HEK293T (cell line): ENCODE measurements at places on chromosomes 7 and 10.

DNA sequence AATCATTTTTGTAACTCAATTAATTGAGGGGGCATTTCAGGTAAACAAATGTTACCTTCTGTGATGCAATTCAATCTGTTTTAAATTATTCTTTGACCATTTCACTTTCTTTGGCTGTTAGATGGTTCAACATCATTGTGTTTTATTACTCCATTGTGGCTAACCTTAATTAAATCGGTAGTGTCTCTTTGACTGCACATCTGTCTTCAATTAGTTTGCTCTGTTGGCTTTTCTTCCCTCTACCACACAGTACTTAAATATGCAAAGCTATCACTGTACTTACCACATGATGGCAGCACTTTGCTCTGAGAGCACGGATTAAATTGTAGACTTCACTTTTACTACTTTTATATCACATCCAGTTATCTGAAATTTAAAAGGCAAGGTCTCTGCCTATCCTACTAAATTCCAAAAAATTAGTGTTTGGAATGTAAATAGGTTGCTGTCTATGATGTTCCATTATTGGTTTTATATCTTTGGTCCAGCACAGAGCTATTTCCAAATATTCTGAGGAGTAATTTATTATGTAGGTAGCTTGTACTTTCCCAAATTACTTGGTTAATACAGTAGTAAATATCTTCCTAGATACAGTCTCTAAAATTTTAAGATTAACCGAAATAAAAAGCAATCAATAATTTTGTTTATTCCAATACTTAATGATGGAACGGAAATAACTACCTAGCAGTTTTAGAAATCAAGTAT, 352.0 kb downstream of the PCLO start:
- DNase-seq, result peak; percentile 31

GRCh38 chr7:90025771-90026170, 128.5 kb upstream of the STEAP1 start:
- DNase-seq, result no peak

DNA sequence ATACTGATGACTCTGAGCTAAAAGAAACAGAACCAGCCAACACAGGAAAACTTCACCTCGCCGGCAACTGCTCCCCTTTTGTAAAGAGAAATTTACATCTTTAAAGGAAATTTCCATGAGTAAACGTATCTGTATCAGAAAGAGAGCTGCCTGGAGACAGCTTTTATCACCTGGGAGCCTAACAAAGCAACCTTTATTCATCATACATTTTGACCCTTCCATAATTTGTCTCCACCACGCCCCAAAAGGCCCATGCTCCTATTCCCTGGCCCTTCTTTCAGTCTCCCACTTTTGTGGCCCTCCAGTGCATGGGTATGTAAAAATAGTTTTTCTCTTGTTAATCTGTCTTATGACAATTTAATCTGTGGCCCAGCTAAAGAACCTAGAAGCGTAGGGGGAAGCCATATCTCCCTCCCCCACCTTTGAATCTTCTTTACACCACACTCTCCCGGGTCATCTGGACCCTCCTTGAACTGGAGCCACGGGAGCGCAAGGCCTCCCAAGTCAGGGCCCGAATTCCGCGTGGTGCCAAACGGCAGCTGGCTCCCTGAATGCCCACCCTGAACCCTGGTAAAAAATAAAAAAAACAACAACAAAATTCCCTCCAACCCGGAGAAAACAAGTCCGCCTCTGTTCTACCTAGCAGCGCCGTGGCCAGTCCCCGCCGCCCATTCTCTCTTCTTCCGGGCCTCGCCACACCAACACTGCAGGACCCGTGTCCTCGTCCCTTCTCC, 15.4 kb upstream of the FKBP9 start:
- DNase-seq, result no peak

DNA sequence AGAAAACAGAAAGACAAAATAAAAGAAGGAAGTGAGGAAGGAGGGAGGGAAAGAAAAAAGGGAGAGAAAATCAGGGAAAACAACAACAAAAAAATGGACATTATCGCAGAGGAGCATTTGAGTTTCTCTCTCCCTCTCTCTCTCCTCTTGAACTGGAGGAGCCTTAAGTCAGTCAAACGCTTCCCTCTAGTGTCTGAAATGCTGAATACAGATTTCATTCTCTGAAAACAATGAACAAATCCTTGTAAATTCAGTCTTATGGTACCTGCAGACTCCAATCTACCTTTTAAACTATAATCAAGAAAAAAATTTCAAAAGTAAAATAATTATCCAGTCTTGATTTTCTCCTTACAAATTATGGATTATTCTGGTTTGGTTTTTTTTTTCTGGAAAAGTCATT, 89.2 kb upstream of the PFKP start:
- DNase-seq, result peak; percentile 36

GRCh38 chr10:119281581-119282071, 74.3 kb downstream of the GRK5 start:
- no peak for DNase-seq

- DNase-seq, result no peak
These were observed 5.0 kb upstream of the CELF2 start for GRCh38 chr10:11012421-11013295.

GRCh38 chr10:71769279-71769823, 4.0 kb downstream of the VSIR start:
- no peak for DNase-seq

- no peak for DNase-seq
These were observed 591.9 kb upstream of the IGFBP3 start for GRCh38 chr7:46512891-46513413.

GRCh38 chr10:110843031-110843430, 28.7 kb upstream of the PDCD4 start:
- DNase-seq, result no peak

DNA sequence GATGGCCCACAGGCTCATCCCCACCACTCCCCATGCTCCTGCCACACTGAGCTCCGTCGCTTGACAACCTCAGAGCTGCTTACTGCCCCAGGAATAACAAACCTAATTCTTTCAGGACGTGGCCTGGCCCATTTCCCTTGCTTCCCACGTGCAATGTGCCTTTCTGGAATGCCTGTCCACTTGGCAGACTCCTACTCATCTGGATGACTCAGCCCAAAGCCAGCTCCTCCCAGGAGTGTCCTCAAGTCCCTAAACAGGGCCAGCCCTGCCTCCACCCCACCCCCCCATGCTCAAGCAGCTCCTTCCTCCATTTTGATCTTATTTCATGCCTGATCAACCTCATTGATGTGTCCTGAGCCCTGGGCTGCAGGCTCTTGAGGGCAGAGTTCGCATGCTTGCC, 164.9 kb upstream of the RNF32 start:
- DNase-seq, result no peak

DNA sequence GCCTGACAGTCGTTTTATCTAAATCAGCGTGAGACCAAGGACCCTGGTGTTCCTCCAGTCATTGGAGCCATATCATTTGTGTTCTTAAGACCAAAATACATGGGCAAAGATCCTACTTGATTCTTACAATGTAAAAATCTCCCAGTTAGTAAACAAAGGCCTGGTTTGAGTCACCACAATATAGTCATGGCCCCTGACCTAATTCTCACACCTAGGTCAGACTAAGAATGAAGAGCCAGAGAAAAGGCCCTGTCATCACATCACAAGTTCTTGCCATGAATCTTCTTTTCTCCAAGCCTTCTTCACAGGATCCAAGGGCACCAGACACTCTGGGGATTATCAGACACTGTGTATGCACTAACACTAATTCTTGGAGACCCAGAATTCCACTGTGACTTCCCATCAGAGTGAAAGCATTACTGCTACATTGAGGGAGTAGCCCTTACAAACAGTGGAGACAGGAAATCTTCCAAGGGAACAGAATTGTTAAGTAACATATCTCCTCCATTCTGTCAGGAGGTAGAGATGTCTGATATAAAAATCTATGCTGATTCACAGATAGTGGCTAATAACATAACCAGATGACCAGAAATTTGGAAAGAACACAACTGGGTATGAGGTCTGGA, 7.6 kb upstream of the ERVW-1 start:
- no peak for DNase-seq

DNA sequence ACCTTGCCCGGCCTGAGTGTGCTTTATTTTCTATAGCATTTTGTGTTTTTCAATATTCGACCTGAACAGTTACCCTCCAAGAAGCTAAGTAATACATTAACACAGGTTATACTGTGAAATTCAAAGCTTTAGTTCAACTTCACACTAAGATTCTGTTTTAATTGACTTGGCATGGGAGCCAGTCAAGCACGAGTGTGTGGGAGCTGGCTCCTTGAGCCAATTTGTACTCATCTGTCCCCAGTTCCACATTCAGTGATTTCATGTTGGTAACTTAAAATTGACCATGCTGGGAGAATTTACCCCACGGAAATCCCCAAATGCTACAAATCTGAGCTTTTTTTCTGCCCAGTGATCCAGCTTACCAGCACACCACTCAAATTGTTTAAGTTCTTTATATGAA, 20.3 kb downstream of the TSPAN12 start:
- DNase-seq, result no peak

- DNase-seq, result no peak
These were observed 38.7 kb upstream of the BICC1 start for GRCh38 chr10:58473976-58474375.

GRCh38 chr7:28984631-28985030, 26.5 kb upstream of the TRIL start:
- DNase-seq, result peak; percentile 23

- no peak for DNase-seq
These were observed 6.2 kb upstream of the ACHE start for GRCh38 chr7:100901921-100902332.

DNA sequence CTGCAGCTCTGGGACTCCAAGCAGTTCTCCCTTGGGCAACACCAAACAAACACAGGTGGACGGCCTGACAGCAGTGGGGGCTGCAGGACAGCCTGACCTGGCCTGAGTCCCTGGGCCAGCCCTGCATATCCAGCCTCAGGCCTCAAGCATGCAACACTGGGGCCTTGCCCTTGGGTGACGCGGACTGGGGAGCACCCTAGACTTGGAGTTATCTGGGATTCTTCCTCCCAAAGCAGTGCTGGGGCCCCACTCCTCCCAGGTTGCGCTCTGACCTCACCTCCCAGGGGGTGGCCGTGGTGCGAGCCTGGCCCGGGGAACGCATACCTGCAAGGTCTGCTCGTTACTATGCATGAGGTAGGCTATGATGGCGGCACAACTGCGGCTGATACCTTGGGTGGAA, 6.2 kb upstream of the TMEM120A start:
- no peak for DNase-seq

DNA sequence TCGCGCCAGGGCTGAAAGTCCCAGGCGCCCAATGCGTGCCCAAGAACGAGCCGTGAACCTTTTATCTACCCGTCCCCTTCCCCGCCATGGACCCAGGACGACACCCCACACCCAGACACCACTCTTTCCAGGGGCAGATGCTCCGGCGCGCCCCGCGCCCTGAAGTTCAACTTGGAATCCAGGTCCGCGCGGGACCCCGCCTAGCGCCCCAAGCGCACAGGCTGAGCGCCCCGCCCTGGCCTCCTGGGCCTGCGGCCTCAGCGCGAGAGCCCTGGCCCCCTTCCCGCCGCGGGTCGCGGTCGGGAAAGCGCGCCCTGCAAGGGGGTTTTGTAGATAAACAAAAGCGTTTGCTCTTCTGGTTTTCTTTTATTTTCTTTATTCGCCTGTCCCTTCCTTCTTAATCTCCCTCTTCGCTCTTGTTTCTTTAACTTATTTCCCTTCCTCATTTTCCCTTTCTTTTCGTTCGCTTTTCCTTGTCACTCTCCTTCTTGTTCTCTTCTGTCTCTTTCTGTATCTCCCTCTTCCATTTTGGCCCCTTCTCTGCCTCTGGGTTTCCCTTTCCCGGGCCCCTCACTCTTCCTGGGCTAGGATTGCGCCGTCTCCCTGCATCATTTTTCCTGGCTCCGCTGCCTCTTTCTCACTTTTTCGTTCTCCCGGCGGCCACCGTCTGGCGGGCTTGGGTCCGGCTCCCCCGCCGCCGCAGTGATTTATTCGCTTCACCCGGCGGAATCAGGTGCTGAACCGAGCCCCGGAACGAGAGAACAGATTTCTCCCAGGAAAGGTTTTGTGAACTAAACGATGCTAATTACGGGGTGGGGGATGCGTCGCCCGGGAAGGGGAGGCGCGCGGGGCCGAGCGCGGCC, 15.3 kb upstream of the PAX2 start:
- peak; percentile 58 for DNase-seq

GRCh38 chr7:116230191-116231005, 20.1 kb downstream of the TES start:
- no peak for DNase-seq

DNA sequence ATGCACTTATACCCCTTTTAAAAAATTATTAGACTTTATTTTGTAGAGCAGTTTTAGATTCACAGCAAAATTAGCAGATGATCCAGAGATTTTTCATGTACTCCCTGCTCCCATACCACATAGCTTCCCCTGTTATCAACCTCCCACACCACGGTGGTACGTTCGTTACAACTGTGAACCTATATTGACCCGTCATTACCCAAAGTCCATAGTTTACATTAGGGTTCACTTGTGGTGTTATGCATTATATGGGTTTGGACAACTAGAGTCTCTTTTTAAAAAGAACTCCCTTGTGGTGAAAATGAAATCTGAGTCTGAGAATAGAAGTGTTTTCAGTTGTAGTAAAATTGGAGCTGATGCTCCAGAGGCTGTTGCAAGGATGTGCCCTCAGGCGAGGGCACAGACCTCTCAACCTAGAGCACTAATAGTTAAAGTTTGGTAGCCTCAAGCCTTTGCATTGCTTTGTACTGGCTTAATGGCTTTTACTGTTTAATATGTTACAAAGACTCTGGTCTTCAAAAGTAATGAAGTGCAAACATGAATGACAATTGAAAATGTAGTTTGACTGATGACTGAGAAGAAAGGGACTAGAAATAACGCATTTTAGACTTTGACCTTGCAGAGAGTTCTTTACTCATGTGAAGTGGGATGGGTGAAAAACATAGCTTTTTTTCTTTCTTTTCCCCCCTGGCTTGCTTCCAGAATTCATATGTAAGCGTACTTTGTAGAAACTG, 30.6 kb upstream of the CSTF2T start:
- DNase-seq, result no peak

DNA sequence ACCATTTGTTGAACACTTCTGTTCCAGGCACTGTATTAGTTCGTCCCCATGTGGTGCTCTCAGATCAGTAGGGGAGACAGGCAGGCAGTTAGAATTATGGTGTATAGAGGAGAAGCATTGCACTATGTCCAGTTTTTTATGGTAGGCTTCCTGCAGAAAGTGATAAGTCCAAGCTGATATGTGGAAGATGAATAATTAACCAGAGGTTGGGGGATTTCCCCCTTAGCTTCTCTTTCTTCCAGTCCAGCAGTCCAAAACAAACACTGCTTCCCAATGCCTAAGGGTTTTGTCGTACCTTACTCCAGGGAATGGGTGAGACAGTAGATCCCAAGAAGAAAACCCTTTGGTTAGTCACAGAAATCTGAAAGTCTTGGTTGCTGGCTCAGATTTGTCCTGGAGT, 19.2 kb downstream of the HIF1AN start:
- DNase-seq, result no peak
